GM23248 (cell line): ENCODE measurements at places on chromosomes 5 and 9.
A peak's percentile ranks its signal among the peaks of the same experiment; 100 is the strongest.

- DNase-seq, result no peak
These were observed 85.7 kb downstream of the AMBP start for GRCh38 chr9:113992276-113992951.

DNA sequence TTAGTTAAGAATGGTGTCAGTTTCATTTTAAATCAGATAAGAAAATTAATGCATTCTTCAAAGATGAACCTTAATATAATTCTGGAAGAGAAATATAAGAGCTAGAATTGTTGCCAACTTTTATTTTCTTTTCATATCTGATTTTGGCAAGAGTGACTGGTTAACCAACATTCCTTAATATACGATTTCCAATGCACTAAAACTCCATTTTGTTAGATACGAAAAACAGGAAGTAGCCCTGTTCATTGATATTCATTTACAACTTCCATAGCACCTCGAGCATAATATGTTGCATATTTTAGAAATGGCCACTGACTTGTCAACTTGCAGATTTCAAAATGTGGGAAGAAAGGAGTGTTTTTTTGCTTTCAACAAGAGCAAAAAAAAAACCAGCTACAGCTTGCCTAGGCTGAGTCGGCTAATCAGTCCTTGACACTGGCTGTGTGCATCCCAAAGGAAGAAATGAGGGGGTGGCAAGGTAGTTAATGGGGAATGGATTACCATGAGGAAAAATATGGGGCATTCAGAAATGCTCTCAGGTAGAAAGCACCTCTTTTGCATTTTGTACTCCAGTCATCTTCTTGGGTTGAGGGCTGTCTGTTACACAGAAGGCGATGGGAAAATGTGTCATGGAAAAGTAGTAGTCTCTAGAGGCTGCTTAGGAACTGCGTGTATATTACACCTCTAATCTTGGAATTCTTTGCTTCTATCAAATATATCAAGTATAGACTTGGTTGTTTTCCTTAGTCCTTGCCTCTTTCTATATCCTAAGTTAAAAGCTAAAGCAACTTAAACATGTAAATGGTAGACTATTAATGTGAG lies 3.9 kb downstream of the MAP3K1 start:
- no peak for DNase-seq

DNA sequence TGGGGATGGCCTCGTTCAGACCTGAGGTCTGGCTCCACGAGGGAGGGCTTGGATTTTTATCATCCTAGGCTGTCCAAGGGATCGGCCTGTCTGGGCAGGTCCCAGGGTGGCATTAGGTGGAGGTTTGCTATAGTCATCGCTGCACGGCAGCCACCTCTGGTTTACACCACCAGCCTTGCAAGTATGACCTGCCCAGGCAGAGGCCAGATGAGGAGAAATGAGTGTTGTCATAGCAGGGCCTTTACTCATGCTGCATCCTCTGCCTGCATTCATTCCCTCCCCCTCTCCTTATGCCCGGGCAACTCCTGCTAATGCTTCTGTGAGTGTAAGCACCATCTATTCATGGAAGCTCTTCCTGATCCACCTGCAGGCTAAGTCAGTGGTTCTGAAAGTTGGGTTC lies 15.3 kb upstream of the NDST1 start:
- DNase-seq, result peak; percentile 94

- DNase-seq, result no peak
These were observed 103.8 kb upstream of the FBN2 start for GRCh38 chr5:128641861-128642260.

DNA sequence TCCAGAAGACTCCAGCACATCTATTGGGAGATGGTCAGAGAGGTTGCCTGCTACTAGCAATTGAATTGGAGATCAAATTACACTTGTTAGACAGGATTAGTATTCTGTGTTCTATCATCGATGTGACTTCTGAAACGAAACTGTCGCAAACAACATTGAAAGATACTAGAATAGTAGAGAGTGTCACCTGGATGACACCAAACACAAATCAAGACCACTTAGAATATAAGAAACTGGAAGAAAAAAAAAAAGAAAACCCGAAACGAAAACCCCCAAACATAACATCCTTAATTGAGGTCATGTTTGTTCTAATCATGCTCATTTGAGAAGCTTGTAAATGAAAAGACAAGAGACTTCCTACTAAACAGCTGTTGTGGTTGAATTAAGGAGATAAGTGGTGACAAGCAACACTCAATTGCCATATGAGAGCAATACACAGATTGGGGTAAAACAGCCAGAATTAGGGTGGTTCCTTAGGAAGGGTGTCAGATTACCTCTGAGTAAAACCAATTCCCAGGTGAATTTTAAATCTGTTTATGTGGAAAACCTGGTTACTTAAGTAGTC lies 97.6 kb downstream of the BASP1 start:
- DNase-seq, result peak; percentile 41
